ENCODE measurements at places on chromosomes 4 and X.

- no peak overlapping the region for H3K4me3 ChIP-seq
- H3K27me3 ChIP-seq: peaks cover 8% of the 10 kb centered on the region
- H3K4me1 ChIP-seq: no peaks in the 10 kb centered on the region
- no peak overlapping the region for H3K27ac ChIP-seq
- H3K36me3 ChIP-seq: peaks cover 4% of the 10 kb centered on the region
Observed at GRCh38 chr4:48937033-48937432, 30.5 kb upstream of the OCIAD2 start.

- no peak overlapping the region for H3K27ac ChIP-seq
- no peak overlapping the region for H3K4me3 ChIP-seq
- H3K36me3 ChIP-seq: peaks cover 16% of the 10 kb centered on the region
Observed at GRCh38 chr4:5638316-5638715, 70.0 kb downstream of the EVC2 start.

DNA sequence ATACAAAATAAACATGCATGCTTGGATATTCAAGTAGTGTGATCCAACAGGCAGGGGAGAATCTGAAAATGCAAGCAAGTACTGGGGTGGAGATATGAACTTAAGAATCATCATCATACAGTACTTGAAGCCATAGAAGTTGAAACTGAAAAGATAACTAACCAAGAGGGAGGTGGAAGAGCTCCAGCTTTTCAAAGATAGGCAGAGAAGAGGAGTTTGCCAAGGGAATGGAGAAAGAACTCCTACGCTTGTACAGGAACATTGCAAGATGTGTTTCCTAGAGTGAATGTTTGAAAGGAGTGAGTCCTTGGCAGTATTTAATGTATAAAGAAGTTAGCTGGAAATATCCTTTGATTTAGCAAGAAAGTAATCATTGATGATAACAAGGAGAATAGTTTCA is 106.2 kb upstream of the FRMPD4 start:
- H3K36me3 ChIP-seq: no peaks in the 10 kb centered on the region
- no peak for DNase-seq
- no peak overlapping the region for H3K27ac ChIP-seq
- H3K4me1 ChIP-seq: no peaks in the 10 kb centered on the region

DNA sequence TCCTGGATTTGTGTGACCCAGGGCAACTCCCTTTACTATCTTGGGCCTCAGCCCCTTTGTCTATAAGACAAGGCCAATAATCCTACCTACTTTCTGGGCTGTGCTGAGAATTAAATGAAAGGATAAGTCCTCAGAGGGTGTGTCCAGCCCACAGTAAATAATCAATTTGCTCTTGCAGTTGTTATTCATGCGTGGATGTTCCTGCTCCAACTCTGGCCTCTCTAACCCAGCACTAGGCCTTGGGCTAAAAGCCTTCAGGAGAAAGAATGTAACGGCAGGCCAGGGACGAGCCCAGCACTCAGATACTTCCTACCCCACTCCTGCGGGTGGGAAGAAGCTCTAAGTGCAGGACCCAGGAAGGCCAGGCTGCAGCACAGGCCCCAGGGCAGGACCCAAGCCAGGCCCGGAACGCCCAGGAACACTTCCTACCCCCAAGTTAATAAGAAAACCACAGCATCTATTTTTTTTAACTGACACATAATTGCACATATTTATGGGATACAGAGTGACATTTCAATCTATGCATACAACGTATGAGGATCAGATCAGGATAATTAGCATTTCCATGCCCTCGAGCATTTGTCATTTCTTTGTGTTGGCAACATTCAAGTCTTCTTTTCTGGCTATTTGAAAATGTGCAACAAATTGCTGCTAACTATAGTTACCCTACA is 179.6 kb upstream of the RBPJ start:
- H3K27ac ChIP-seq: no peak overlapping the region
- no peaks in the 10 kb centered on the region for H3K36me3 ChIP-seq

DNA sequence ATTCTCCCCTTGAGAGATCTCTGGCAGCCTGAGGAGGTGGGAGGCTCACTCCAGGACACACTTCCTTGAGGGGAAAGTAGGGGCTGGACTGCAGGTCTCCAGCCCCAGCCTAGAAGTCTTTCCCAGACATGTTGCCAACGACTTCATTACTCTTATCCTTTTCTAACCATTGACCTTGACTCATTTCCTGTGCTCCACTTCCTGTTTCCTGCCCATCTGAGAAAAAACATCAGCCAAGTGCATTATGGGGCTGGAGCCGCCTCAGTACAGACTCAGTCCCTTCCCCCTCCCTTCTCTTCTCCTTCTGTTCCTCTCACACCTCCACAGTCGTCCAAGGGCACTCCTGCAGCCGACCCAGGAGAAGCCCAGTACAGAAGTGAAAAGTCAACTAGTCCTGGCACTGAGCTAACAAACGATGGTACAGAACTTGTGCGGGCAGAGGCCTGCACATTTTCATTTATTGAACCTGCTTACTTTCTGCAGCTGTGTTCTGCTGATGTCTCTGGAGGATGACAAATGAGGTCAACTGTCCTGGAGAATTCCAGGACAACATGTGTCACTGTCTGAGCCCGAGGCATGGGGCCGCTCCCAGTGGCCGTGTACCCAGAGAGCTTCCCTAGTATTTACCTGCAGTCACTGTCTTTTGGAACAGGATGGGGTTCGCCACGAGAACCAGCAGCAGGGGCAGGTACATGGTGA is 20.1 kb downstream of the GPR143 start:
- H3K27ac ChIP-seq: no peak overlapping the region
- no peaks in the 10 kb centered on the region for H3K27me3 ChIP-seq
- no peak for DNase-seq
- peaks cover 11% of the 10 kb centered on the region for H3K36me3 ChIP-seq
- H3K4me3 ChIP-seq: no peak overlapping the region

DNA sequence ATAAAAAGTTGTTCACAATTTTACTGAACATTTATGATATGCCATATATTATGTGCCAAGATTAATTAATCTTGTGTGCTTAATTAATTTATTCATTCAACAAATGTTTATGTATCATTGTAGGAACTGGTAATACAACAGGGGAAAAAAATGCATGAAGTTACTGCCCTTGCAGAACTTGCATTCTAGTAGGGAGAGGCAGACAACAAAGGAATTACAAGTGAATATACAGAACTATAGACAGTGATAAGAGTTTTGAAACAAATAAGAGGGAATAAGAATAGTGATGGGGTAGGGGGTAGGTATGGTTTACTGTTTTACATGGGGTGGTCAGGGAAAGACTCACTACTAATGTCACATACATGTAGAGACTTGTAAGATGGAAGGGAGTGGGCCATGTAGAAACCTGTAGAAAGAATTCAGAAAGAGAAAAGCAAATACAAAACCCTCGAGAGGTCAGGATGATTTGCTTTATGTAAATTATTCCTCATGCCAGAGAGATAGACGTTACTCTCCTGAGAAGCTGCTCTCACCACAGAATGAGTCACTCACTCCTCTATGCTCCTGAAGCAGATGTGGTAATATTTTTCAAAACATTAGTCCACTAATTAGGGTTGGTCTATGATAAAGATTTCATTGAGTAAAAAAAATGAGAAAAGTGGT is 855.0 kb upstream of the GRID2 start:
- peaks cover 27% of the 10 kb centered on the region for H3K4me1 ChIP-seq
- no peaks in the 10 kb centered on the region for H3K27me3 ChIP-seq
- H3K36me3 ChIP-seq: no peaks in the 10 kb centered on the region
- H3K4me3 ChIP-seq: no peak overlapping the region
- no peak for DNase-seq

DNA sequence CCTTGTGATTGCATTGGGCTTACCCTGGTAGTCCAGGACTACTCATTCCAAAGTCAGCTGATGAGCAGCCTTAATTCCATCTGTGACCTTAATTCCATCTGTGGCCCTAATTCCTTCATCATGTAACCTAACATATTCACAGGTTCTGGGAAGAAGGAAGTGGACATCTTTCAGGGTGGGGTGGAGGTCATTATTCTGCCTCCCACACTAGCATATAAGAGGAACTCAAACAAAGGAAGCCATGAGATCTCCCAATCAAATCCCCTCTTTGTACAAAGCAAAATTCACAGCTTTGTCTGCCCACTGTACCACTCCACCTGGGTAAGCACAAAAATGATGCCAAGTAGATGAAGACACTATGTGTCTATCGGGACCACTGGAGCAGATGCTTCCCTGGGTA is 87.3 kb downstream of the SLC2A9 start:
- no peaks in the 10 kb centered on the region for H3K36me3 ChIP-seq
- H3K27ac ChIP-seq: no peak overlapping the region
- DNase-seq: no peak
- H3K4me1 ChIP-seq: peaks cover 29% of the 10 kb centered on the region
- no peak overlapping the region for H3K4me3 ChIP-seq

DNA sequence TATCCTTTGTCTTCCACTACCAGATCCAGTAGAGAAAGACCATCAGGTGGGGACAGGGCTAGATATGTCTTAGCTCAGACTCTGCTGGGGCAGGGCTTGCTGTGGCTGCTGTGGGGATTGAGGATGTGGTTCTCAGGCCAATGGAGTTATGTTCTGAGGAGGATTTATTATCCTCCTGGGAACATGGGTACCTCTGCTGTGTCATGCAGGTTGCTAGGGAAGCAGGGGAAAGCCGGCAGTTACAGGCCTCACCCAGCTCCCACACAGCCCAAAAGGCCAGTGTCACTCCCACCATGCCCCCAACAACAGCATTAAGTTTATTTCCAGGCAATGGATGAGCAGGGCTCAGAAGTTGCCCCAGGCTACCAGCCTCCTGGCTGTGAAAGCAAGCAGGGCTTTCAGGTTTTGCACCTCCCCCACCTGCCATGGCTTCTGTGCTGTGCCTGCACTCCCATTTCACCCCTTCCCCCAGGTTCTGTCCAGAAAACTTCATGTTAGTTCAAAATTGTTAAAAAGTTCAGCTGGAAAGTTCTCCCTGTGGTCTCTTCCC is 879.9 kb downstream of the ARAP2 start:
- peaks cover 16% of the 10 kb centered on the region for H3K36me3 ChIP-seq
- no peak for DNase-seq
- no peak overlapping the region for H3K4me3 ChIP-seq
- H3K4me1 ChIP-seq: peaks cover 9% of the 10 kb centered on the region
- H3K27me3 ChIP-seq: peaks cover 2% of the 10 kb centered on the region

- DNase-seq: peak; percentile 83
- peak overlapping the region; percentile 85 for H3K27ac ChIP-seq
- H3K36me3 ChIP-seq: no peaks in the 10 kb centered on the region
- no peaks in the 10 kb centered on the region for H3K27me3 ChIP-seq
- H3K4me3 ChIP-seq: peak overlapping the region; percentile 26
Observed at GRCh38 chr4:55321707-55322264, 24.3 kb upstream of the SRD5A3 start.

DNA sequence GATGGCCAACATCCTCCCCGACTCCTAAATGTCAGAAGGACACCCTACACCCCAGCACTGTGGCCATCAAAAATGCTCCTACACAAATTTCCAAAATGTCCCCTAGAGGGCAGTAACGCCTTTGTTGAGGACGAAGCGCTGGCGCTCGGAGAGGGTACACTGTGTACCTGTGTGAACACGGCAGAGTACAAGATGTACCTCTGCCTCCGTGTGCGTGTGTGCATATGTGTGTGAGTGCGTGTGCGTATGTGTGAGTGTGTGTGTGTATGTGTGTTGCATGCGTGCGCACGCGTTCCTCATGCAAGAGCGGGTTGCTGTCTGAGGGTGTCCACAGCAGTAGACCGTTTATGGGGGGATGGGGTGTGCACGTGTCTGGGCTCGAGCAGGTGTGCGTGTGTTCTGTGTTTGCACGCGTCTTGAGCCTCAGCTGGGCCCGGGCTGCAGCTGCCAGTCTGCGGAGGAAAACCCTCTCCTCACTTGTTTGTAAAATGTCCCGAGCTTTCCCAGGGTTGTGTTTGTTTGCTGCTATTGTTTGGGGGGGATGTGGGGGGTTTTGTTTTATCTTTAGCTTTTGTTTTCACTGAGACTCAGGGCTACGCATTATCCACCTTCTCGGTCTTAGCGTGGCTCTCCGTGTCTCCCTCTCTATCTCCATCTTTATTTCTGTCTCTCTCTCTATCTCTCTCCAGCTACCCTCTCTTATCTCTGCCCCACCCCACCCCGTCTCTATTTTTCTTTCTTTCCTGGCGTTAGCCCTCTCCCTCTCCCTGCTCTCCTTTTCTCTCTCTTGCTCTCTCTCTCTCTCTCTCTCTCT is 10.4 kb upstream of the TSPYL2 start:
- no peaks in the 10 kb centered on the region for H3K27me3 ChIP-seq
- peak; percentile 55 for DNase-seq
- H3K4me1 ChIP-seq: peaks cover 14% of the 10 kb centered on the region
- no peaks in the 10 kb centered on the region for H3K36me3 ChIP-seq
- no peak overlapping the region for H3K27ac ChIP-seq
- H3K4me3 ChIP-seq: peak overlapping the region; percentile 80

DNA sequence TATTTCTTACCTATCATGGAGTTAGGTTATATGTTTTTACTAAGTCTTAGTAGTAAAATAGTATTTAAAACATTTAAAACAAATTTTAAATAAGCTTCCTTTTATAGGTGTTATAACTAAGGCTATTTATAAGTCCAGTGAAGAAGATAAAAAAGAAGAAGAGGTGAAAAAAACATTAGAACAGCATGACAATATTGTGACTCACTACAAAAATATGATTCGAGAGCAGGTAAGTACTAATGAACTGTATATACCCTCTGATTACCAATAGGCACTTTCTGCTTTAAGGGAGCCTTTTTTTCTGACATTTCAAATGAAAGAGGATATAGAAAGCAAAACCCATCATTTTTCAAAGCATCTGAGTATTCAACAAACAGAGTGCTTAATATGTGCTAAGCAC is 76.6 kb downstream of the USO1 start:
- H3K27me3 ChIP-seq: no peaks in the 10 kb centered on the region
- H3K27ac ChIP-seq: no peak overlapping the region
- H3K36me3 ChIP-seq: peaks cover 45% of the 10 kb centered on the region
- no peak for DNase-seq

DNA sequence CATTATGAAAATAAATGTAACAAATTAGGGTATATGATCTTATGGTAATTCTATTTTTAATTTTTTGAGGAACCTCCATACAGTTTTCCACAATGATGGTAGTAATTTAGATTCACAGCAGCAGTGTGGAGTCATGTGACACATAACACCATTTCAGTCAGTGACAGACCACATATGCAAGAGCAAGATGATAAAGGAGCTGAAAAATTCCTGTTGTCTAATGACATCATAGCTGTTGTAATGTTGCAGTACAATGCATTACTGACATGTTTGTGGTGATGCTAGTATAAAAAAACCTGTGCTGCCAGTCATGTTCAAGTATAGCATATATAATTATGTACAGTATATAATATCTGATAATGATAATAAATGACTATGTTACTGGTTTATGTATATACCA is 28.5 kb downstream of the EMCN start:
- no peak for DNase-seq
- H3K36me3 ChIP-seq: 0 out of 2 replicates have a peak, but pooled peaks cover 2% of the 10 kb centered on the region
- H3K27ac ChIP-seq: no peak overlapping the region
- H3K27me3 ChIP-seq: no peaks in the 10 kb centered on the region

GRCh38 chr4:161249779-161250440 is 913.9 kb downstream of the FSTL5 start:
- H3K4me3 ChIP-seq: no peak overlapping the region
- peaks cover 13% of the 10 kb centered on the region for H3K36me3 ChIP-seq
- H3K27ac ChIP-seq: no peak overlapping the region
- H3K27me3 ChIP-seq: no peaks in the 10 kb centered on the region
- no peaks in the 10 kb centered on the region for H3K4me1 ChIP-seq
- no peak for DNase-seq

Data from WTC11 (cell line).